ENCODE measurements at places on chromosomes 7 and 10. TPM values are rescaled to one million over a fixed set of nuclear protein-coding genes. Genes with fewer than 3 reads are reported as not detected.

DNA sequence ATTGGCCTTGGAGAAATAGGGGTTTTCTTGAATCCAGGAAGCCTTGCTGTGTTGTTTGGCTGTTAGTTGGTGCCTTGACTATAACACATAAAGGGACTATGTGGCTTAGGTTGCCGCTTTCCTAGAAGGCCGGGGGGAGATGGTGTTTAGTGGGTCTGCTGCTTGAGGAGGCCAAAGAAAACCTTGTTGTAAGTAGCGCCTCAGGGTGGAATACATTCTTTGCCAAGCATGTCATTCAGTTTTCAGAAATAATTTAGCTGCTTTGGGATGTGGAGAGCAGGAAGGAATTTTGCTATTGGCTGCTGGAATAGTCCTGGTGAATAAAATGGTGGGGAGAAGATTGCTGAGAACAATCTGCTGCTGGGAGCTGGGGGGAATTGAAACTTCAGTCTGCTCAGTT lies 132.9 kb upstream of the WNT16 start:
- DNase-seq = peak; percentile 38

DNA sequence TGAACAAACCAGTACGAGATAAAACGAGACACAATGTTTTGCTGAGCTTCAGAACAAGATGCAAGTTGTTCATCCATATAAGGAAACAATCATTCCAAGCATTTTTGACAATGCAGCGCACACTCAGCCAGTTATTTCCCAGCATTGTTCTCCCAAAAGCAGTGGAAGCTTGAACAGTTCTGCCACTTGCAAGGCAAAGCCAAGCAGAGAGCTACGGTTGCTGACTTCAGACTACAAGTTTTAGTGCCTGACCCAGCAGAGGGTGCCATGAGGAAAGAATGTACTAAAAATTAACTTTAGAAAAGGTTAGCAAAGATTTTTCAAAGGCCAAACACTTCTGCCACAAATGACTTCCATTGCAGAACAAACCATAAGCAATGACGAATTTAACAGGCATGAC lies 152.5 kb downstream of the SLC25A13 start:
- no peak for DNase-seq

DNA sequence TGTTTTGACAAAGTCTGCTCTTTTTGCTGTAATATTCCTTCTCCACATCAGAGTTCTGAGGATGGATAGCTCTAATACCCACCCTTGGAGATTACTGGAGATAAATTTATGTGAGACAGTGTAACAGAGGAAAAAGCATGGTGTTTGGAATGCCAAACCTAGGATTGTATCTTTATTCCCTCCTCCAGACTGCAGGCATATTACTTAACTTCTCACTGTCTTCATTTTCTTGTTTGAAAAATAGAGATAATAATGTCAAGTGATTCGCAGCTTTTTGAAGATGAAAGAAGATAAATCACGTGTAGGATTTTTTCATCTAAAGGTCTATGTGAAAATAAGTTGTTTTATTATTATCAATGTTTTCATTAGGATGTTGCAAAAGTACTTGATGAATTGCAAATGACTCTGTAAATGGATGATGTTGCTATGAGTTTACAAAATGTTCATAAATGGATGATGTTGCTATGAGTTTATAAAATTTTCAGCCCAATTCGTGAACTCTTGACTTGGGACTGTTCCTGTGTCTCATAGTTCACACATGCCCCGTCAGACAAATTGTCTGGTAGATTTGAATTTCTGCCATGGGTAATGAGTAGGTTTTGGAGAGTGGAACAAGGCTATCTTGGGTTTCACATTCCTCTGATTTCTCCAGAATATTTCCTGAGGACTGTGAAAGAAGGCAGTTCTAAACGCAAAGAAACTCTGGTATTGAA lies 113.1 kb upstream of the IGFBP3 start:
- no peak for DNase-seq

- no peak for DNase-seq
Observed at GRCh38 chr10:91163869-91164474, 56.5 kb upstream of the PCGF5 start.

DNA sequence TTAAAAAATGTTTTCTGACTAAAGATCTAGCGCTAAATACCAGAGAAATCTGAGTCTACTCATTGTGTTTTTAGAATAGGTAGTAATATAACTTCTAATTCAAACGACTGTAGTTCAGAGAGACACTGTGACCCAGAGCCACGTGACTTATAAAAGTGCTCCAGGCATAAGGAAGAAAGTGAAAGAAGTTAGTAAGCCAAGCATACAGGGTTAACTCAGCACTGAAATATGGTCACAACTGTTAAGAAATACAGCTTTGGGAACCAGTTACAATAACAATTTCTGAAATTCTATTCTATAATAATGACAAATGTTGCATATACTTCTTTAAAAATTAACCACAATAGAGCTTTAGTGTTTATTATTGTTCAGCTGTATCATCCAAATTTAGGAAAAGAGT lies 119.1 kb downstream of the TFEC start:
- no peak for DNase-seq

DNA sequence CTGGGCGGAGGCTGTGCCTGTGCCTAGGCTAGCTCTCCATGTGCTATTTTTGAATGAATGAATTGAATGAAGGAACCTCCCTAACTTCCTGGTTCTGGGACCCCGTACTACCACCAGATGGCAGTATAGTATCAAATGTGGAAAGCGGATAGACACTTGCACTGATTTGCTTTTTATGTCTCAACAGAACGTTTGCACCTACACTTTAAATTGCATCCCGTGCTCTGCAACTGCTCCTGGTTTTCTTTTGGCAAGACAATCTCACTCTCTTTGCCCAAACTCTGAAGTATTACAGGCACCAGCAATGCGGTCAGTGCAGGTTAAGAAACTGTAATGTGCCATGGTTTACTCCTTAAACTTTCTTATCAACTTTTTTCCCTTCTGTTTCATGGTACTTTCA lies 6.5 kb downstream of the FZD8 start:
- DNase-seq = peak; percentile 60

GRCh38 chr7:100705320-100705752 lies 585 bp upstream of the POP7 start:
- DNase-seq = peak; percentile 70

DNA sequence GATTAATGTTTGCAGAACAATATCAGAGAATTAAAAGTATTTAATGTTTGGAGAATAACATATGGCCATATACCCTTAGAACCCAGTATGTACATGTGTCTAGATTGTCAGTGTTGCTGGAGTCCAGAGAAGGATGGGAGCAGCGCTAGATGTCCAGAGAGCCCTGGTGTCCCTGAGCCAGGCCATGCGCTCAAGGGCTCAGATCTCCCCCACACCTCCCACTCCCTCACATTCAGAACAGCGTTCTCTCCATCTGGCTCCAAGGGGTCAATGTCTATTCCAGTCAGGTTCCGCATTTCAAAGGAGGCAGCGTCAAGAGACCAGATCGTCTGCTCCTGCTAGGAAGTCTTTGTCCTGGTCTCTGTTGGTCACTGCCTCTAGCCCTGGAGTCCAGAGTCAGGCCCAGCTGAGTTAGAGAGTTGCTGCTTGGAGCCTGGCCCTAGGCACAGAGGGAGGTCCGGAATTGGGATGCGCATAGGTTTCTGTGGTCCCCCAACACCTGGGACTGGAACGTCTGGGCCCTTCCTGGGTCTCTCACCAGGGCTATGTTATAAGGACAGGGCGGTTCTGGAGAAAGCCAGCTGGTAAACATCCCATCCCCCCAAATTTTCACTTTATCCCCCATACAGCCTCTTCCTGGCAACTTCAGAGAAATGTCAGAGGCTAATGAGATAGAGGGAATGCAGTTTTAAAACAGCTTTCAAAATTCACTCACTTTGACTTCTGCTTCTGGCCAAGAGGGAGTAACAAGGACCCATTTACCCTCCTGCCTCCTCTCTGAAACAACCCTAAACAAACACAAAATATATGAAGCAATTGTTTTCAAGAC lies 6.5 kb upstream of the WDR86 start:
- no peak for DNase-seq

DNA sequence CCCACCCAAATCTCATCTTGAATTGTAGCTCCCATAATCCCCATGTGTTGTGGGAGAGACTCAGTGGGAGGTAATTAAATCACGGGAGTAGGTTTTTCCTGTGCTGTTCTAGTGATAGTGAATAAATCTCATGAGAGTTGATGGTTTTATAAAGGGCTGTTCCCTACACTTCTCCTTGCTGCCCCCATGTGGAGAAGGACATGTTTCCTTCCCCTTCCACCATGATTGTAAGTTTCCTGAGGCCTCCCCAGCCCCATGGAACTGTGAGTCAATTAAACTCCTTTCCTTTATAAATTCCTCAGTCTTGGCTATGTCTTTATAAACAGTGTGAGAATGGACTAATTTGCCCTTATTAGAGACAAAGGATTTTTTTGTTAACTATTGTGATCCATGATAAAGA lies 48.5 kb upstream of the MKX start:
- no peak for DNase-seq

DNA sequence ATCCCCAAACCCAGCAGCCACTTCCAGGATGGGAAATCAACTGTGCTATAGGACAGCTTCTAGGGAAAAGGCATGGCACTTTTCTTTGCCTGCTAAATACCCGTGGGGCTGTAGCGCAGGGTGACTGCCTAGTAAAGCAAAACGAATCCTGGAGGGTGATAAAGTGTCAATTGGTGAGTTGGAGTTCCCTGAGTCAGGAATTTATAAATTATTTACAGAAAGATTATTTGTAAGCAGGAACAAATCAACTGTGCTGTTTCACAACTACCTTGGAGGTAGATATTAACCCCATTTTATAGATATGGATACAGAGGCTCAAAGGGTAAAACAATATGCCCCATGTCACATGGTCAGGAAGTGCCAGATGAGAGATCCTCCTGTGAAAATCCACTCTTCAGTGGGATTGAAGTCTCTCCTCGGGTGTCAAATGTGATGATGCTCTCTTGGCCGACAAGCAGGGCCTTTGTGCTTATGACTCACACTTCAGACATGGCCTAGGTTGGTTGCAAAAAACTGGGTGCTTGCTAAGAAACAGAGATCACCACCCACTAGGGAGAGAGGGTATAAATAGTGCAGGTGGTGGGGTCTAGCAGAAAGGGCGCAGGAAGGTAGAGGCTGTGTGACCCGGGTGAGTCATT lies 383.2 kb upstream of the ZMIZ1 start:
- DNase-seq = no peak

DNA sequence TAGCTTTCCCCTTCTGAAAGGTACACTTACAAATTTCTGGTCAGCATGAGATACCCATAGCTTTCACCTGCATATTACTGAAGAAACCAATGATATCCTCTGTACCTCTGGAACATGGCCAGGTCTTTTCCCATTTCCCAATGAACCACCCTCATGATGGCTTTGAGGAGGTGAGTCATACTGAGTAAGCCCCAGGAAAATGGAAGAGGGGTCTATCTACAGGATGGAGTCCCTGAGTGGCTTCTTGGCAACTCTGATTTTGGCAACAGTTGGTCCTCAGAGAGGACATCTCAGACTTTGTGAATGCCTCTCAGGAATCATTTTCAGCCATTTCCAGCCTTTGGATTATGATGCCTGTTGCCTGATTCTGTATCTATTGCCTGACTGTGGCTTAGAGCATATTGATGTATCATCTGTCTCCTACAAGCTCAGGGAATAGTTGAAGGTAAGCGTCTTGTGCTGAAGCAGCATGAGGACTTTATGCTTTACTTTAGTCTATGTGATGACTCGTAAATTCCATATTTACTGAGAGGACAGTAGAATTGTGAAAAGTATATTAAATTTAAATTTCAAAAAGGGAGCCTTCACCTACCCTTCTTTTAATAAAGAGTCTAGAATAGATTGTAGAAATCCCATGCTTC lies 84.7 kb upstream of the DKK1 start:
- no peak for DNase-seq

- no peak for DNase-seq
Observed at GRCh38 chr7:66847879-66848790, 72.9 kb upstream of the TMEM248 start.

DNA sequence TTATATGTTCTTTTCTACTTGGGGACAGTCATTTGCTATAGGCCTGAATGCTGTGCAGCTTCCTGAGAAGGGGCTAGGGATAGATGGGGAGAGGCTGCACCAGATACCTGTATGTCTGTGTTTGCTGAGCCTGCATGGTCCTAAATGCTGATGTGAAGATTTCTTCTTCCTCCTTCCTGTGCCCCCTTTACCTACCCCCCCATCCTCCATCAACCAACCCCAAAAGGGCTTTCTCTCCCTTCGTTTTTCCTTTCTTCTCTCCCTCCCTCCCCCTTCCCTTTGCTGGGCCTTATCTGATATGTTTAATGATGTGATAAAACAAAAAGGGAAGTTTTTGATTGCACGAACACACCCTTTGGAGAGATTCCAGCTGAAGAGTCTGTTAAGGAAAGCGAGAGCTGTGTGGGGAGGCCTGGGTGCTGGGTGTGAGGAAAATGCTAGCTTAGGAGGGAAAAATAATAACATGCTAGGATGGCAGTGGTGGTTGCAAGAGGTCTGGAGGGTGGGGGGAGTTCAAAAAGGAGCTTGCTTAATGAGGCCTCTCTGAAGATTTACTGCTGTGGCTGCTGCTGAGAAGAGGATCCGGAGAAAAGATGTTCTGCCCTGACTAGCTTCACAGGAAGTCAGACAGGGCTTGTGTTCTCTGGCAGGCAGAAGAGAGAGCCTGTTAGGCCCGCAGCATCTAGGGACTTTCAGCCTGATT lies 101.8 kb downstream of the SAMD9 start:
- peak; percentile 87 for DNase-seq

GRCh38 chr7:132577206-132578049 lies 1.2 kb upstream of the PLXNA4 start:
- DNase-seq = peak; percentile 70

GRCh38 chr10:129511758-129512157 lies 44.7 kb downstream of the MGMT start:
- no peak for DNase-seq

DNA sequence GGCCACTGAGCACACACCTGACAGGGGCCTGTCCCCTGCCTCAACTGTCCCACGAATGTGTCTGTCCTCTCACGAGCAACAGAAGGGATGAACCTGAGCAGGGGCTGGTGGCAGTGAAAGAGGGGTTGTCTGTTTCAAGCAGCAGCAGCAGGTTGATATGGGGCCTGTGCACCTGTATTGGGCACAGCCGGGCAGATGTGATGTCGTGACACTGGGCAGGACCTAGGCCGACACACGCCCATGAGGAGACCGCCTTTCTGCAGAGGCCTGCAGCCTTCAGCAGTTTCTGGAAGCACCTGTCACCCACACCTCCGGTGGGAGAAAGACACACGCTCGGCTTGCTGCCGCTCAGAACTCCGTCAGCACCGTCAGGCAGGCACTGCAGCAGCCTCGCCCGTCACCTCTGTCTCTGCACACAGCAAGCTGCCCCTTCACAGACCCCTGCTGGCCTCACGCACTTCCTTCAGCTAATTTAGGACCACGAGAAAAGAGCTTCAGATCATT lies 48.5 kb downstream of the AMZ1 start:
- DNase-seq = no peak

DNA sequence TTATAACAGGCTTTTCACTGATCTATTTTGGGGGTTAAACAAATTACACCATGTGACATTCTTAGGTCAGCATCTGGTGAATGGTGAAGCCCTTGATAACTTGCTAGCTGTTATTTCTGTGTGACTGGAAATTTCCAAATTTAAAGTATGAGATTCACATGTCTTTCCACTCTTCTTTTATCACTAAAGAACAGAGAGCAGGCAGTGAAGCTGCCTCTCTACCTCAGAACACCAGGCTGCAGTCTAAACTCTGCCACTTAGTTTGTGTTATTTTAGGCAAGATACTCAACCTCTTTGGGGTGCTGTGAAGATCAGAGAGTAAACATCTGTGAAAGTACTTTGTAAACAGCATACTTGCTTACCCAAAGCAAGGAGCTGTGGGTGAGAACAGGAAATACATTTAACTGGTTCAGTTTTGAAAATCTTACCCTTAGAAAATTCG lies 15.5 kb upstream of the SP4 start:
- DNase-seq = no peak

HOXA7 gene
- 1.5 TPM for total RNA-seq

LIPM gene
- 17.1 TPM for total RNA-seq

PIP gene
- total RNA-seq = not detected

CYP3A5 gene
- total RNA-seq = 24.9 TPM

WNT2 gene
- 4.5 TPM for total RNA-seq

HMX2 gene
- total RNA-seq = not detected
